Astrocyte (in vitro differentiated cells and primary cell): ENCODE measurements at places on chromosomes 13 and 19. TPM values are rescaled to one million over a fixed set of nuclear protein-coding genes. Genes with fewer than 3 reads are reported as not detected.

DNA sequence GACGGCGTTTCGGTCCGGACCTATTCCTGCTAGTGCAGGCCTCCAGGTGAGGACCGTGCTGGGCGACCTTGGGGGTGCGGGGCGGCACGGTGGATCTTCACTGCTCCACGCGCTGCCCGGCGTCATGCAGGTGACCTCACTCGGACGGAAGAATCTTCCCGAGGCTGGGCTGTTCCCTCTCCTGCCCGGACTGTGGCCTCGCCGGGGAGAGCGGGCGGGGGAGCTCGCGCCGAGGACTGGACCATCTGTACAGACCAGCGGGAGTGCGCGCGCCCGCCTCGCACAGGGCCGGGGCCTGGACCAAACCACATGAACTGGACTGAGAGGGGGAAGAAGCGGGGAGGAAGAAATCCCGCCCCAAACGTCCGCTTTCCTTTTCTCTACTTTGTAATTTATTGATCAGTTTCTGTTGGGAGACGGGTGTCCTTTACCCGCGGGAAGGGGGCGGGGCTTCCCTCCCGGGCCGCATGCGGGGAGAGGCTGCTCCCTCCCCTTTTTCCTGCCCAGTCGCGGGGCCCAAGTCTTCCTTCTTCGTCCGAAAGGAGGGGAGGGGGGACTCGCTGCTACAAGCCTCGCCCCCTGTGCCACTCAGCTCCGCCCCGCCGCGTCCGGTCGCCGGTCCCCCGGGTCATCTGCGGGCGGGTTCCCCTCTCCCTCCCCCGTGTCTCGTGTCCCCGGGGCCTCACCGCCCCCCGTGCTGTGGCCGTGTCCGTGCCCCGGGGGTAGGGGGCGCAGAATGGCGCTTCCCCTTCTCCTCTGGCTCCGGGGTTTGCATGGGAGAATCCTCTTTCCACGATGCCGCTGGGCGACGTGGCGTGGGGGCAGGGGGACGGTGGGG is 4.9 kb downstream of the HRC start:
- DNase-seq = peak; percentile 62

Gene LYPD3
- 0.22 and 0.54 TPM in 2 replicates for total RNA-seq

DNA sequence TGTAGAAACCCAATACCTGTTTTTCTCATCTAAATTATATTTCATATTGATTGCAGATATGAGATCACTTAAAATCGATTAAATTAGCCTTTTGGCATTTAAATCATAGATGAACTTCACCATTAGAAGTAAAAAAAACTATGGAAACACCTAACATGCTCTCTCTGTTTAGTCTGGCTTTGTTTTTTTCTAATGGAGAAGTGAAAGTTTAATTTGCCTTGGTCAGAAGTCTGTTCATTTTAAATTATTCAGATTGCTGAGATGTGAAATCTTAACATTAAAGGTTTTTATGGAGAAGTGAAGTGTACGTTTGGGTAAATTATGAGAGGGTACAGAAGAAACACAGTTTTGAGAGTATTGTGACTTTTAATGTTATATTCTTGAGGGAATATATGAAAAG is 6.7 kb downstream of the SUGT1 start:
- DNase-seq = no peak

Gene ARL11
- not detected in 2 replicates for total RNA-seq
